Right atrium auricular region (tissue), 2 donors: ENCODE measurements at places on chromosomes 6 and 20.

DNA sequence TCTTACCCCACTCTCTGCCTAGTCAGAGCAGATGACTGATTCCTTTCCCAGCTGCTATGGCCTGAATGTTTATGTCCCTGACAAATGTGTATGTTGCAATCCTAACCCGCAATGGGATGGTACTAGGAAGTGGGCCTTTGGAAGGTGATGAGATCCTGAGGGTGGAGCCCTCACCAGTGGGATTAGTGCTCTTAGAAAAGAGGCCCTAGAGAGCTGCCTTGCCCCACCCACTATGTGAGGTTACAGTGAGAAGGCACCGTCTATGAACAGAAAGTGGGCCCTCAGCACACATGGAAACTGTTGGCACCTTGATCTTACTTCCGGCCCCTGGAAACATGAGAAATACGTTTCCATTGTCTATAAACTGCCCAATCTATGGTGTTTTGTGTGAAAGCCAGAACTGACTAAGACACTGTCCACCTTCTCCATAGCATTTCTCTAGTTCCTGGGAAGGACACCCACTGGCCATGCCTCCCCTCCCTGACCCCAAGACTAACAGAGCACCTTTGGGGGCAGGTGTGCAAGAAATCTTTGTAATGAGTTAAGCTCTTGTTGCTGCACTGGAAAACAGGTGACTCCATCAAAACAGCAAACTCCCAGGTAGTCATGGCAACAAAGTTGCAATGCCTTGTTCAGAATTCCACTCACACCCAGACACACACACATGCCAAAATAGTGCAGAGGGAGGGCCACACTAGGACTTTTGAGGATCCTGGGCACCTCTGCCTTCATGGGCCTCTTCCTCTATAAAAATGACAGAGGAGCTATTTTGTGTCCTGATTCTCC is 16.2 kb downstream of the GABRR2 start:
- DNase-seq, result no peak

DNA sequence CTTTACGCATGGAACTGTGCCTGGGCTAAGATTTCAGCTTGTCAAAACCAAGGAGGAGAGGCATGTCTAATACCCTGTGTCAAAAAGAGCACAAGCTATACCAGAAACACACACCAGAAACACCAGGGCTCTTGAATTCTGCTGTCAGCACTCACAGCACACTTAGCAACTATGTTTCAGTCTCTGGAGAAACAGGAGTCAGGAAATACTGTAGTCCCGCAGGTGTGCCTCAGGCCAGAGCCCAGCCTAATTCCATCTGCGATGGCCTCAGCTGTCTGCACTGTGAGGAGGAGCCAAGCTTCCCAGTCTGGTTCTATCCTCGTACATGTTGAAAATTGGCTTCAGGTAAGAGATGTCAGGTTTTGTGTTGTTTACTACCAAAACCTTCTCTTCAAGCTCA is 31.6 kb downstream of the MTRES1 start:
- DNase-seq, result no peak

DNA sequence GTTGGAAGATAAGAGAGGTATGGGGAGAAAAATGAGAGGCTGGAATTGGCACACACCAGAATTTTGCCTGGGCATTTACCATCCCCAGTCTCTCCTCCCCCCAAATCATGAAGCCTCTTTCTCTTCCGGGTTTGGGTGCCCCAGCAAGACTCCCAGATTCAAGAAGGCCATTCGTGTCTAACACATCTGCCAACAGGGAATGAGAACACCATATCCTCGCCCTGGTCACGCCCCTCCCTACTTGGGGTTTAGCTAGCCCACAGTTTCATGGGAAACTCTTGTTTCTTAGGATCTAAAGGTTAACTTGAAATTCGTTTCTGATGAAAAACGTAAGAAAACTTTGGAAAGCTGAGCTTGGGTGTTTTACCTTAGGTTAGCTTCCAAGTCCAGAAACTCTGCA is 105.5 kb upstream of the TMEM170B start:
- DNase-seq, result no peak

DNA sequence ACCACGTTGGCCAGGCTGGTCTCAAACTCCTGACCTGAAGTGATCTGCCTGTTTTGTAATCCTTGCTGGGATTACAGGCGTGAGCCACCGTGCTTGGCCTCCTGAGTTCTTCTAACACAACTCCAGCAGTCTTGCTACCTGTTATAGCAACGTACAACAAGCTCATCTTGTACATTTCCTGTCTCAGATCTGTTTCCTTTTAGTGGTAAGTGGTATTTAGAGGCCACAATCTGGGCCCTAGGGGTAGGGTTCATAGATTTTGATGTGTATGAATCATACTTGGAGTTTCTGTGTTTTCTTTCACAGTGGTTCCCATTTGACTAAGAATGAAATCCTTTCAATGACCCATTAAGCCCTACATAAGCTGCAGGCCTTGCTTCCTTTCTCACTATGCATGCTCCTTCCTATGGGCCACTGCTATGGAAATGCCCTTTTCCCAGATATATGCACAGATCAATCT is 27.1 kb upstream of the SYNCRIP start:
- DNase-seq, result no peak

DNA sequence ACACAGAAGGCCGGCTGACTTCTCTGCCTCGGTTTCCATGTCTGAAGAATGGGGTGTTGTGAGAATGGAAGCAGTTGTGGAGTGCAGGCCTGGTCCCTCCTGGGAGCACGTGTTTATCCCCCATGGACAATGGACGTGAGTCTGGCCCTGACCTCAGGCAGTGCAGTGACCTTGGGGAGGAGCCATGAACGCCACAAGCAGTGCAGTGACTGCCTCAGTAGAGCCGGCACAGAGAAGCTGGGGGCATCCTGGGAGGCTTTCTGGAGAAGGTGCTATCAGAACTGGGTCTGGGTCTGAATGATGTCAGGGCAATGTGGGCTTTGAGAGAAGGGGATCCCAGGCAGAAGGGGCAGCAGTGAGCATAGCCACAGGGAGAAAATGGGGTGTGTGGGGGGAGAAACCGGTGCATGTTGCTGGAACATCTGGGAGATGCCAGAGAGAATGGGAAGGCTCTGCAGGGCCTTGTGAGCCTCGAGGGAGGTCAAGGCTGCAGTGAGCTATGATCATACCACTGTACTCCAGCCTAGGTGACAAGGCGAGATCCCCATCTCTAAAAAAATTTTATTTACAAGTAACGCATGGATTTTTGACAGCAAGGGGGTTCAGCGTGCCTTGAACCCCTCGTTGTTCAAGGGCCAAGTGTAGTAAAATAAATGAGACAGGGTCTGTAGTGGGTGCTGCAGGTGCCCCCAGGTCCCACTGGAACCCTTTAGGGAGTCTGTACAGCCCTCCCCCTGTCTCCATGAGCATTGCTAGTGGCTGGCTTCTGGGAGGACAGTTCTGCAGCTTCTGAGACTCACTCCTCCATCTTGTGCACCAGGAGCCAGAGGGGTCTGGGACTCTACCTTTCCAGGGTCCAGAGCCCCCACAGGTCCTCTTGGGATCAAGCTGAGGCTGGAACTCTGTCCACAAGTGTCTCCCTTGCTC is 27.0 kb upstream of the ZBP1 start:
- peak; percentile 38 for DNase-seq

DNA sequence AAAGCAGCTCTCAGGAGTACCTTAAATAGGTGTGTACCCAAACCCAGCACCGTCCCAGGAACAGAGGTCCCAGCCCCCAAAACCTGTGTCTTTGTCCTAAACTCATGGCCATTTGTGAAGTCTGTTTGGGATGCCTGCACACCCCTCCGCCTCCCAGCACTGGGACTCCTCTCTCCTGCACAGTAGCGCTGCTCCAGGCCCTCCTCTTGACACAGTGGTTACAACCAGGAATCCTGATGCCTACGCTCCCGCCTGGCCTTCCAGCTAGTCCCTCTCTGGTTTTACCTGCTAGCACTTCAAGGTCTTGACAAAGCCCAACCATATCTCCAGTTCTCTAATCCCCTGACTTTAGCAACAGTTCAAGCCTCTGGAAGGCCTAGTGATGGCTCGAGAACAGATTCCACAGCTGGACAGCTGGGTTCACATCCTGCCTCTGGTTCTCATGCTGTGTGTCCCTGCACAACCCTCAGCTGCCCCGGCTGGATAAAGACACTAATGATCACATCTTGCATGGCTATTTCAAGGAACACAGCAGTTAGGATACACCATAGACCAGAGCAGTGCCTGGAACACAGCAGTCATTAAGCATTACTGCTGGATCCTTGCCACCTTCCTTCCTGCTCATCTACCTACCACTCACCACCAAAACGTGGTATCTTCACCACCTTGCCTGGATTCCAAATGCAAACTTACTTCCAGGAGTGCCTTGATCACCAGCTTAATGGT is 5.6 kb downstream of the PSMA7 start:
- DNase-seq, result no peak

DNA sequence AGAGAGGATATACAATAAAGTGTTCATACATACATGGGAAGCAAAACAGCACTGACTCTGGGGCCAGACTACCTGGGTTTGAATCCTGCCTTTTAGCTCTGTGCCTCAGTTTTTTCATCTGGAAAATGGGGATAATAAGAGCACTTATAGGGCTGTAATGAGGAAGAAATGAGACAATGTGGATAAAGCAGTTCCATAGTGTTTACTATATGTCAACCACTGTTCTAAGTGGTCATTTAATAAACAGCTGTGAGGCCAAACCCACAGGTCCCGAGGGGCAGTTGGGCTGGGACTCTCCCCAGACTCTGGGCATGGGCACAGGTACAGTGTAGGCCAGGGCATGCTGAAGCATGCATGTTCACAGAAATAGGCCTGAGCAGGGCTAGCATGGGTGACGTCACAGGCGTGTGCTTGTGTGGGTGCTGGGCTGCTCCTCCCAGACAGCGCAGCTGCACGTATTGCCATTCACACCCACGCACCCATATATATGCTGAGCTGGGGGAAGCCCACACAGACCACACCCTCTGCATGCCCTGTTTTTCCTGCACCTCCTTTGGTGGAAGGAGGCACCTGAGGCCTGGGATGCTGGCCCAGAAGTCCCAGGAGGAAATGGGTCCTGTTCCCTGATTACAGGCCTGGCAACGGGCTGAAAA is 3.5 kb upstream of the PLCG1 start:
- no peak for DNase-seq

DNA sequence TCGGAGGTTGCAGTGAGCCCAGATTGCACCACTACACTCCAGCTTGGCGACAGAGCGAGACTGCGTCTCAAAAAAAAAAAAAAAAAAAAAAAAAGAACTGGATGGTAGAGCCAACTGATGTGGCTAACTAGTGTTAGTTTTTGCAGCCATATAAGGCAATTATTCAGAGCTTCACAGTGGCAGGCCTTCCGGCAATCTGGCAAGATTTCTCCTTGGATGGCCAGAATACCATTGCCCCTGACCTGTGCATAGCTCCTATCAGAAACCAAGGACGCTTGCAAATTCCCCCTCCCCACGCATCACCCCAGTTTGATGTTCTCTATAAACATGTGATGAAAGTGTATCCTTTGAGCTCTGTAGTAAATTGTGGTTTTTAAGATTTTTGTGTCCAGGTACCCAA is 127.0 kb downstream of the RNF144B start:
- no peak for DNase-seq

DNA sequence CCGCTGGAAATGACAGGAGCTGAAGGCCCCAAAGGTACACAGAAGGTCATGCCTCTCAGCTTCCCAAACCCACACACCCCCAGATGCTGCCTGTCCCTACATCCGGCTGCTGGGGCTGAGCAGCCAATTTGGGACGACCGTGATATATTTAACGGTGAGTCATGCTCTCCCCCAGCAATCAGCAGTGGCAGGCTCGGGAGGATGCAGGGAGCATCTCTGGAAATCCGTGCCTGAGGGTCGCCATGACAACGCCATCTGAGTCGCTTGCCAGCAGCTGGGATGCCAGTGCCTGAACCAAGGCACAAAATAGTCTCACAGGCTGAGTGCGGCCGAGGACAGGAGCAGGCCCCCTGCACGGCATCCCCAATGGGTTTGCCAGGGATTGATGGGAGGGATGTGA is 57.9 kb downstream of the KCNB1 start:
- no peak for DNase-seq

DNA sequence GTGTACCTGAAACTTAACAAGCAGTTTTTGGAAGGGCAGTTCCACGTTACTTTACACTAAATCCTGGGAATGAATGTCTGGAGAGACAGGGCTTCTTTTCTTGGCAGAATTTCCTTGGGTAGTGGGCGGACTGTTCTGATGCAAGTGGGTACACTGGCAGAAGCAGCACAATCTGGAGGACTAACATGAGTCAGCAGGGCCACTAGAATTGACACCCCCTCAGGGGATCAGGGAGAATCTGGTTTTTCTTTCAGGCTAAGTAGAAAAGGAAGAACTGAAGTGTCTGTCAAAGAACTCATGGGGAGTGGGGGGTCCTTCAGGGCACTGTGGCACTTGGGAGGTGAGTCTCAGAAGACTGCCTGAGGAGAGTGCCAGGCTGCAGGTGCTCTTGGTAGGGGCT is 34.6 kb downstream of the PANK2 start:
- no peak for DNase-seq

DNA sequence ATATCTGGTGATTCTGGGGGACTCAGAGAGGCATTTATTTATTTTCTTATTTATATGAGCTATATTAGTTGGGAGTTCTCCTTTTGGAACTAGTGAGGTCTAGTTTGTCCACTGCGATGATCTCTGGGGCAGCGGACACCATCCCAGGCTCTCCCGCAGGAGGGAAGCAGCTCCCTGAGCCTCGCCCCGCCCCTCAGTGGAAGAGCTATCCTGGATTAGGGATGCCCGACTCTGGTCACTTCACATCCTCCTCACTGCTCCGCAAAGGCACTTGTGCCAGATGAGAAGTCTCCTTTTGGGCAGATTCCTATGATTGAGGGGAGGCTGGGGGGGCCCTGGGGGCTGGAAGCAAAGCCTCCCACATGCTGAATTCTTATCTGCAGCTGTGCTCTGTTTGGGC is 3.6 kb upstream of the MAS1 start:
- DNase-seq, result no peak

- no peak for DNase-seq
Measured at GRCh38 chr6:218153-219018, 73.9 kb upstream of the DUSP22 start.

DNA sequence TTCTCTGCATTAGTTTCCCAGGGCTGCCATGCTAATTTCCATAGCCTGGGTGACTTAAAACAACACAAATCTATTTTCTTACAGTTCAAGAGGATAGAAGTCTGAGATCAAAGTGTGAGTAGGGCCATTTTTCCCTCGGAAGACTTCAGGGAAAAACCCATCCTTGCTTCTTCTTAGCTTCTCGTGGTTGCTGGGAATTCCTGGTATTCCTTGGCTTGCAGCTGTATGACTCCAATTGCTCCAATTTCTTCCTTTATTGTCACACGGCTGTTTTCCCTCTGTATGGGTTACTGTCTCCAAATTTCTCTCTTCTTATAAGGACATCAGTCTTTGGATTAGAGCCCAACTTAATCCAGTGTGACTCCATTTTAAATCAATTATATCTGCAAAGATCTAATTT is 128.4 kb upstream of the JAG1 start:
- no peak for DNase-seq

GRCh38 chr20:53003420-53004154 is 31.4 kb downstream of the TSHZ2 start:
- DNase-seq, result no peak

DNA sequence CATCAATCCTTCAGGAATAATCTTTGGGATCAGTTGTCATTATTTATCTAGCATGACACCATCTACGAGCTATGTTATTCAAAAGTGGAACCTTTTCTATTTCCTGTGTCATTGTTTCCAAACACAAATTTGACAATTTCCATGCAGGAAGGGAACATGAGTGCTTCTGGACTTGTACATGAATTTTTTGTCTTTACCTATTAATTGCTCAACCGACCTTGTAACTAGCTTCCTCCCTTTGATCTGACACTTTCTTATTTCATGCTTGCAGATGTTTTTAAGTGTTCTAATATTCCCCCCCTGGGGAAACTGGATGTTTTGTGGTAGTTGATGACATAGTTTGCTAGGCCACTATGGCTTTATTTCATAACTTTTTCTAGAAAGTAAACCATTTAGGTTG is 139.4 kb downstream of the BMP2 start:
- DNase-seq, result no peak

- DNase-seq, result no peak
Measured at GRCh38 chr20:22762576-22763256, 178.3 kb upstream of the FOXA2 start.
